ENCODE measurements at places on chromosomes 1 and 21. TPM values are rescaled to one million over a fixed set of nuclear protein-coding genes. Genes with fewer than 3 reads are reported as not detected.

DNA sequence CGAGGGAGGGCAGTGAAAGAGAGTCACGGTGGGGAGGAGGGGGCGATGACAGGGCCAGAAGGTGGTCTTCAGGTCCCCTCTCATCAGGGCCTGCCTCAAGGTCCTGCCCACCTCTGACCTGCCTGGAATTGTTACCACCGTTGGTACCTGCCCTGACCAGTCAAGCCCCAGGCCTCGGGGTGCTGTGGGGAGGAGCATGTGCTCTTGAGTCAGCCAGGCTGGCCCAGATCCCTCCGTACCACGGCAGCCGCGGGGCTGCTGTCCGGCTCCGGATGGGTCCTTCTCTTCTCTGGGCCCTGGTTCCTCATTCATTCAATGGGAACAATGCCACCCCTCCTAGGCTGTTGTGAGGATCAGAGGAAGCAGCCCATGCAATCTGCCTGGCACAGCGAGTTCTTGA is 22.0 kb downstream of the SERINC2 start:
- no peak overlapping the region for H3K4me3 ChIP-seq
- no peaks in the 10 kb centered on the region for H3K36me3 ChIP-seq
- no peaks in the 10 kb centered on the region for H3K27me3 ChIP-seq
- DNase-seq = no peak
- H3K4me1 ChIP-seq = no peaks in the 10 kb centered on the region
- H3K27ac ChIP-seq = no peak overlapping the region

DNA sequence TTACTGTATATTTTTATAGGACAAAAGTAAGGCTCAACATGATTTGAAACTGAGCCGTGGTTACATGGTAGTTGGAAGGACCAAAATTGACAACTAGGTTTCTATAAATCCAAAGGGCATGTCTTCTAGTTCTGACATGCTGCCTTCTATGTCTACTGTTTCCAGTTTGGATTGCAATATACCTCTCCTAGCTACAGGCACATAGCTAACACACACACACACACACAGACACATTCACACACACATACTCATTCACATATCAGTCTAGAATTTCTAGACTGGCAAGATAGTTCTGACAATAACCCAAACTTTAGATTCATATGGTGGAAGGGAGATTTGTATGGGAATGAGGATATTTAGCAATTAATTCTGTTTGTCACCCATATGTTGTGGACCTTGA is 544.8 kb upstream of the CAMK1G start:
- H3K4me1 ChIP-seq = no peaks in the 10 kb centered on the region
- H3K4me3 ChIP-seq = no peak overlapping the region
- no peak for DNase-seq
- H3K27ac ChIP-seq = no peak overlapping the region
- no peaks in the 10 kb centered on the region for H3K27me3 ChIP-seq

GRCh38 chr1:193476748-193477147 is 290.3 kb upstream of the B3GALT2 start:
- DNase-seq = no peak
- no peak overlapping the region for H3K4me3 ChIP-seq
- no peaks in the 10 kb centered on the region for H3K36me3 ChIP-seq
- no peaks in the 10 kb centered on the region for H3K27me3 ChIP-seq
- no peak overlapping the region for H3K27ac ChIP-seq
- H3K4me1 ChIP-seq = no peaks in the 10 kb centered on the region

Gene PYHIN1
- 2.8 TPM for total RNA-seq

- no peak overlapping the region for H3K27ac ChIP-seq
- DNase-seq = no peak
- H3K36me3 ChIP-seq = no peaks in the 10 kb centered on the region
- no peaks in the 10 kb centered on the region for H3K27me3 ChIP-seq
Observed at GRCh38 chr1:184191181-184191621, 139.7 kb downstream of the TSEN15 start.

GRCh38 chr1:37763791-37764413 is 1.0 kb downstream of the EPHA10 start:
- H3K36me3 ChIP-seq = no peaks in the 10 kb centered on the region
- H3K4me1 ChIP-seq = no peaks in the 10 kb centered on the region
- H3K4me3 ChIP-seq = no peak overlapping the region
- H3K27me3 ChIP-seq = peaks cover 15% of the 10 kb centered on the region

DNA sequence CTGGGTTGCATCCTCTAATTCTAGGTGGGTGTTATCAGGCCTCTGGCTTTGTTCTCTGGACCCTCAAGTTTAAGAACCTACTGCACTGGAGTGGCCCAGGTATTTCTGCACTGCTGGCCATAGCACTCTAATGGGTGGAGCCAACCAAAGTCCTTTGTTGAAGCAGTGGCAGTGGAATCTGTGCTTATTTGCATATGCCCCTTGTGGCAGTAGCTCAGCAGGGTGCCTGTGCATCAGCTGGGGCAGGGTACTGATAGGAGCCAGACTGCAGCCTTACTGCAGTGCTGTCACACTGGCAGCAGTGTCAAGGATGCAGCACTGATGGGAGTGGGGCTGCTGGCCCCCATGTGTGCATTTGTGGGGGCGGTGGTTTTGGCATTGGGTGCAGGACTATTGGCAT is 660.6 kb downstream of the LRRIQ3 start:
- H3K27me3 ChIP-seq = no peaks in the 10 kb centered on the region
- no peaks in the 10 kb centered on the region for H3K36me3 ChIP-seq
- H3K27ac ChIP-seq = no peak overlapping the region
- H3K4me1 ChIP-seq = no peaks in the 10 kb centered on the region
- DNase-seq = no peak

GRCh38 chr1:18166341-18166740 is 58.7 kb downstream of the IGSF21 start:
- no peaks in the 10 kb centered on the region for H3K27me3 ChIP-seq
- no peak for DNase-seq
- no peak overlapping the region for H3K4me3 ChIP-seq
- H3K27ac ChIP-seq = no peak overlapping the region

GRCh38 chr1:116667575-116668105 is at the start of gene IGSF3:
Gene IGSF3 (minus strand): TSS chr1:116667733. CDS start chr1:116666326, 1,407 bp downstream.
- no peaks in the 10 kb centered on the region for H3K27me3 ChIP-seq
- H3K27ac ChIP-seq = no peak within 1 kb of the TSS
- peak; percentile 71 for DNase-seq

- no peak overlapping the region for H3K27ac ChIP-seq
- no peak overlapping the region for H3K4me3 ChIP-seq
- H3K27me3 ChIP-seq = no peaks in the 10 kb centered on the region
- DNase-seq = no peak
- no peaks in the 10 kb centered on the region for H3K4me1 ChIP-seq
Observed at GRCh38 chr1:17700945-17701810, 54.0 kb upstream of the ACTL8 start.

Gene HEYL
- total RNA-seq = 34.0 TPM

- no peak overlapping the region for H3K27ac ChIP-seq
- no peak overlapping the region for H3K4me3 ChIP-seq
- no peak for DNase-seq
- H3K27me3 ChIP-seq = no peaks in the 10 kb centered on the region
Observed at GRCh38 chr1:113782406-113782805, 23.1 kb upstream of the PHTF1 start.

DNA sequence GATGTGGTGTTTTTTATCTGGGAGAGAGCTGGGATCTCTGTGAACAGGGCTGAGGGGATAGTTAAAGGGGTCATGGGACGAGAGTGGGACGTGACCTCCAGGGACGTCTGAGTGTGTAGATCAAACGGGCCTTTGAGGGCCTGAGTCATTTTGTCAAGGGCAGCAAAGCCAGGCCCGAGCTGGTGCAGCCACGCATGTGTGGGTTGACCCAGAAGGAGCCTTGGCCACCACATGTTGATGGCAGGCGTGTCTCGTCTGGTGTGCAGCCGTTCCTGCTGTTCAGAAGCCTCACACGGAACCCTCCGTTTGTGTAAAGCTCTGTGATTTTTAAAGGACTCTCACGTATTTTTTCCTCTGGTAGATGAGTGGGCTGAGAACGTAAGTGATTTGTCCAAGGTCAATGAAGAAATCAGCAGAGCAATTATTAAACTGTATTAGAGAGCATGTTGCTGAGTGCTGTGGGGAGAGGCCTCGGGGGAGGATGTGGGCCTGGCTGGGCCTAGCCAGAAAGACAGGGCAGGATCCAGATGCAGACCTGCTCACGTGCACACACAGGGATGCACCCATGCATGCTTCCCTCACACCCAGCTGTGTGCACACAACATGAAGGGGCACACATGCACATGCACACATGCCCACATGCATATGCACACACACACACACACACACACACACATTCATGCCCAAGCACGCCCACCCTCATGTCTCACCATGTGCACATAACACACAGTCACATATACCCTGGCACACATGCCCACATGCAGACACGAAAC is 89.8 kb downstream of the AJAP1 start:
- H3K36me3 ChIP-seq = no peaks in the 10 kb centered on the region
- H3K27ac ChIP-seq = no peak overlapping the region
- no peaks in the 10 kb centered on the region for H3K4me1 ChIP-seq
- no peaks in the 10 kb centered on the region for H3K27me3 ChIP-seq
- DNase-seq = no peak
- no peak overlapping the region for H3K4me3 ChIP-seq

DNA sequence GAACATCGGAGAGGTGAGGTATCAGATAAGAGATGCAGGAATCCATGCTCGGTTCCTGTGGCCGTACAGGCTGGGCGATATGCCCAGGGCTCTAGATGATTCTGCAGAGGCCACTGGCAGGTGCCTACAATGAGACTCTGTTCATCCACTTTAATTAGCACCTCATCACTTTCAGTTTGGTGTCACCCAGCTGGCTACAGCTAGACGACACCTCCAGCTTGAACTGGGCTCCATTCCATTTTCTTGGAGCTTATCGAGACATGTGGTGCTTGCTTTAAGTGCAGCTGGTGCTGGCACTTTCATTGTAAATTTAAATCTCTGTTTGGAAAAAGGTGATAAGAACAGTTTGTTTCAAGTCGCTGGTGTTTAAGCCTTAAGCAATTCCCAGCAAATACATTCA is 322.5 kb upstream of the ADGRL2 start:
- DNase-seq = no peak
- H3K4me1 ChIP-seq = no peaks in the 10 kb centered on the region
- H3K27ac ChIP-seq = no peak overlapping the region
- no peaks in the 10 kb centered on the region for H3K36me3 ChIP-seq
- H3K27me3 ChIP-seq = no peaks in the 10 kb centered on the region
- peak overlapping the region; percentile 53 for H3K4me3 ChIP-seq

- no peak overlapping the region for H3K27ac ChIP-seq
- H3K4me1 ChIP-seq = no peaks in the 10 kb centered on the region
- H3K27me3 ChIP-seq = no peaks in the 10 kb centered on the region
- no peak overlapping the region for H3K4me3 ChIP-seq
Observed at GRCh38 chr21:42964546-42965210, 9.7 kb upstream of the PKNOX1 start.

GRCh38 chr1:230274254-230274653 is 151.9 kb downstream of the PGBD5 start:
- DNase-seq = peak; percentile 62
- no peaks in the 10 kb centered on the region for H3K27me3 ChIP-seq
- H3K4me1 ChIP-seq = peaks cover 26% of the 10 kb centered on the region
- H3K27ac ChIP-seq = peak overlapping the region; percentile 71

DNA sequence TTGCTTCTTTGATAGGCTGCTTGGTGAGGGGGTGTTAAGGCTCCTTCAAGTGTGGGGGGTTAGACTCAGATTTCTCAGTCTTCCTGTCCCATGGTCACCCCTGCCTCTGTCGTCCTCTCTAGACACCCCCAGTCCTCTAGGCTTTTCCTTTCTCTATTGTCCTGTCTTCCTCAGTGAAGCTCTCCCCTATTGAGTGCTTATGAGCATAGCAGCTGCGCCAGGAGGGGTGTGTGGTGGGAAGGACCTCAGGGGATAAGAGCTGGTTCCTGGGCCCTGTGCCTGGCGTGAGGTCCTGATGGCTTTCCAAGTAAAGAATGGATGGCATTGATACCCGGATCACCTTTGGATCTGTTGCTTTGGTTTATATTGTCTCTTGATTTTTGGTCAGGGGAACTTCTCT is 69.1 kb downstream of the DIP2A start:
- no peak for DNase-seq
- H3K27me3 ChIP-seq = no peaks in the 10 kb centered on the region
- no peak overlapping the region for H3K27ac ChIP-seq
- H3K4me3 ChIP-seq = no peak overlapping the region
- H3K36me3 ChIP-seq = peaks cover 12% of the 10 kb centered on the region

Gene PLCH2
- total RNA-seq = not detected

Gene CLDN17
- not detected for total RNA-seq

GRCh38 chr1:202873026-202873425 is 15.9 kb downstream of the RABIF start:
- H3K4me3 ChIP-seq = no peak overlapping the region
- H3K27ac ChIP-seq = no peak overlapping the region
- DNase-seq = no peak

Gene LEFTY2
- 2.6 TPM for total RNA-seq

DNA sequence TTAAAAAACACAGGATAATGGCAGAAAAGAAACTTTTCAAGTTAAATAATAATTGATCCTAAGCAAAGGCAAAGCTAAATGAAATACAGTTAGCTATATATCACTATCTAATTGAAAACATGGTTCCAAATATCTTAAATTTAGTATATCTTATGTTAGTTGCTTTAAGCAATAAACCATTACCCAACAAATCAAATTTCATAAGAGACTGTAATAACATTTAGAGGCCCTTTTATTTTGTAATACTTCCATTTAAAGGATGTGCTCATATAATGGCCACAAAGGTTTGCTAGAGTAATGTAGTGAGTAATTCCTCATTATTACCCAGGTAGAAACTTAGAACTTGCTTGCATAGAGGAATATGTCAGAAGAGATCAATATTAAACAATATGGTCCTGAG is 32.3 kb downstream of the RPL5 start:
- H3K27ac ChIP-seq = no peak overlapping the region
- H3K4me3 ChIP-seq = no peak overlapping the region
- H3K36me3 ChIP-seq = no peaks in the 10 kb centered on the region
- no peak for DNase-seq
- no peaks in the 10 kb centered on the region for H3K4me1 ChIP-seq

DNA sequence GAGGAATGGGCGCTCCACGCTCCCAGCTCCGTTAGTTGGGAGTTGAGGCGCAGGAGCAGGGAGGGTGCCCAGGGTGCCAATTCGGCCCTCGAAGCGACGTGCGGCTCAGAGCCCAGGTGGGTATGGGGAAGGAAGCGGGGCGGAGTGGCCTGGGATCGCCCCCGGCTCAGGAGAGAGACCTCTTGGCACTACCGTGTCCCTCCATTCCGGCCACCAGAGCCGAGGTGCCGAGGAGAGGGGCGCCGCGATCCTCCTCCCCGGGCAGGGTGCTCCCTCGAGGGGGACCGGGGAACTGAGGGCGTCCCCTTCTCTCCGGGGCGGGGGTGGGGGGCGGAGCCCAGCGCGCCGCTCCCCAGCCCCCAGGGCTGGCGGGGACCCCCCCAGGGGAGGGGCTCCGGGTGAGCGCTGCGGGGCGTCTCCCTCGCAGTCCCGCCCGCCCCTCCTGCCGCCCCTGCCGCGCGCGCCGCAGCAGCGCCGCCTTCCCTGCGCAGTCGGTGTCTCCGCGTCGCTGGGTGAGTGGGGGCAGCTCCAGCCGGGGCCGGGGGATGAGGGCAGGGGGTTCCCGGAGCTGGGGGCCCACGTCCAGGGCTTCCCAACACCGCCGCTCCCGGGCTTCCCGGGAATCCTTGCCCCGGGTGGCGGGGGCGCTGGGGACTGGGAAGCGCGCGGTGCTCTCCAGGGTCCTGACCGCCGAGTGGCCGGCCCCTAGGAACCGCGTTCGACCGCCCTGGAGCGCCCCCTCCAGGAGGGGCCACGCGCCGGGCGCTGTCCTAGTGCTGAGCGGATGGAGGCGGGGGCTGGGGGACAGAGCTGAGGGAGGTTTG is at the start of gene HPCA:
TSS of gene HPCA (plus strand) at position 488 of the 824 bp plus-strand sequence. CDS start 2,408 bp downstream, outside the sequence.
- no peaks in the 10 kb centered on the region for H3K27me3 ChIP-seq
- DNase-seq = no peak
- no peak within 1 kb of the TSS for H3K4me3 ChIP-seq
- H3K36me3 ChIP-seq = no peaks in the 10 kb centered on the region
- no peak within 1 kb of the TSS for H3K27ac ChIP-seq
- peaks cover 12% of the 10 kb centered on the region for H3K4me1 ChIP-seq
